ENCODE measurements at places on chromosomes 1 and 21. TPM values are rescaled to one million over a fixed set of nuclear protein-coding genes. Genes with fewer than 3 reads are reported as not detected.

RGS7 gene
- not detected for total RNA-seq

MED8 gene
- total RNA-seq = 73.3 TPM

UBXN10 gene
- total RNA-seq = not detected

SYT2 gene
- not detected for total RNA-seq

RAB42 gene
- 4.5 TPM for total RNA-seq
